ENCODE measurements at places on chromosomes 3 and 15.

DNA sequence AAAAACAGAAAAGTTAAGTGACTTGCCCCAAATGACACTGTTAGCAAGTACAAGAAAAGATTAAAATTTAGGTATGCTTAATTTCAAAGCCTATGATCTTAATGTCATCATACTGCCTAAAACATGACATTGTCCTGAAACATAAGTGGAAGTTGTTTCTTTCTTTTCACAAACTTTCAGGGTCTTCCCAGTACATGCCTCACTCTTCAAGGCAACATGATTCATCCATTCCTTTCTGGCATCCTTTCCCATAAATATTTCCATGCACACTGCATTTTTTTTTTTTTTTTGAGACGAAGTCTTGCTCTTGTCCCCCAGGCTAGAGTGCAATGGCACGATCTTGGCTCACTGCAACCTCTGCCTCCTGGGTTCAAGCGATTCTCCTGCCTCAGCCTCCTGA is 42.5 kb upstream of the KPNA4 start:
- DNase-seq = no peak

DNA sequence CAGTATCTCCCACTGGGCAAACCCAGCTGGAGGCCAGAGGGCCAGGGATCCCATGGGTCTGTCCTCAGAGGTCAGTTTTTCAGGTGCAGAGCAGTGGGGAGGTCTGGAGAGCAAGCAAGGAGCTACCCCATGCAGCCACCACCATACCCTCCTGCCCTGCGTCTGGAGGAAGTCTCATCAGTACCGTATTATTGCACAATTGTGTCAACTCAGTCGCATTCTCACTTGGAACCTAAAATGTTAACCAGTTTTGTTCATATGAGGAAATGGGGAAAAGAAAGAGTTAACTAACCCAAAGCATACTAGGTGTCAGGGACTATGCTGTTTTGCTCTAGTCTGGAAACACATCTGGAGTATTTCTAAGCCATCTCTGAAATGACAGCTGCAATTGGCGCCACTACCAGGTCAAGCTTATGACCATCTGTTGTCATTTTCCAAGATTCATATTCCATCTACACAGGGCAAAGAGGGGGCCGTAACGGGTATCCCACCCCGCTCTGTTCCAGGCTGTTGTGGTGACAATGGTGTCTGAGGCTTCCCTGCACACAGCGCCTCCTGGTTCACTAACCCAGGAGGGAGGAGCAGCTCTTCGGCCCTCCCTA is 16.9 kb upstream of the APBA2 start:
- DNase-seq = no peak

GRCh38 chr3:38086496-38086895 is 47.5 kb downstream of the DLEC1 start:
- no peak for DNase-seq

DNA sequence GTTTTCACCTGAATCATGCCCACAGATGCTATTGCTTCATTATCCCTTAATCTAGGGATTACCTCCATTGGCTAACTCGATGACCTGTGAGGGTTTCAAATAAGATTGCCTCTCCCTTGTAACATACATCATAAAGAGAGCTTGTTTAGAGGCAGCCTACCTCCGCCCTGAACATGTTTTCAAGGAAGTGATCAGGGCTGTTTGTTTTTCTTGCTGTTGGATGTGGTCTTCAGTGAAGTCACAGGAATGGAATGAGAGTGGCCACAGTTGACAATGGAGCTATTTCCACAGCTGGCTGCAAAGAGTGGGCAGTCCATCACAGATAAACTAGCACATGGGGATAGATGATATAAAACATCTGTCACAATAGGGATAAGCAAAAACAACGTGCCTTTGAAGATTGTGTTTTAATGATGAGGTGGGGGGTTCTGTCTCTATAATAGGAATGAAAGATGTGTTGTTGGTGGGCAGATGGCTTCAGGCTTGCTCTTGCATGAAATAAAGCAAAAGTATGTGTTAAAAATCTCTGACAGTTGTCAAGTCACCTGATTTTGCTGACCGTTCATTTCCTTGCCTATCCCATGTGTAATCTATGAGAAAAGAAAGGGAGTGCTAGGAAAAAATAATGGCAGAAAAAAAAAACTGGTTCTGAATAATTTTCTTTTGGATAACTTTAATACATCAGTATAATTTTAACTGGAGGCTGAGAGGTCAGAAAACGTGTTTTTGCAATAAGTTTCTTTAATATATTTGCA is 642.3 kb downstream of the RBMS3 start:
- peak; percentile 28 for DNase-seq

GRCh38 chr3:190008432-190008831 is 112.3 kb downstream of the P3H2 start:
- DNase-seq = no peak

DNA sequence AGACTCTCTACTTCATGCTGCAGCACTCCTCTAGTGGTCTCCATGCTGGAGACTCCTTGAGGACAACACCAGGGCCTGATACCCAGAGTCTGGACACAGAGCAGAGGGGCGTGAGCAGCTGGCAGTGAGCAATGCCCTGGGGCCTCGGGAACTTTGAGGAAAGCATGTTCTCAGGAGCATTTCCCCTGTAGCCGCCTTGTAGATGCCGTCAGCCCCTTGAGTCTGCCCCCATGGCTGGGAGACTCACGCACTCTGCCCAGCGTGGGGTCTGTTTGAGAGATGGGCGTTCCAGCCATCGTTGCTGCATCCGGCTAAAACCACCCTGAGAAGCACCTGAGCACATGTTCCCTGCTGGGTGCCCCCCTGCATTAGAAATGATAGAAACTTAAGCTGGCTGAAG is 56.8 kb downstream of the PLXNA1 start:
- no peak for DNase-seq

GRCh38 chr3:120449701-120450599 is 842 bp downstream of the FSTL1 start:
- no peak for DNase-seq

DNA sequence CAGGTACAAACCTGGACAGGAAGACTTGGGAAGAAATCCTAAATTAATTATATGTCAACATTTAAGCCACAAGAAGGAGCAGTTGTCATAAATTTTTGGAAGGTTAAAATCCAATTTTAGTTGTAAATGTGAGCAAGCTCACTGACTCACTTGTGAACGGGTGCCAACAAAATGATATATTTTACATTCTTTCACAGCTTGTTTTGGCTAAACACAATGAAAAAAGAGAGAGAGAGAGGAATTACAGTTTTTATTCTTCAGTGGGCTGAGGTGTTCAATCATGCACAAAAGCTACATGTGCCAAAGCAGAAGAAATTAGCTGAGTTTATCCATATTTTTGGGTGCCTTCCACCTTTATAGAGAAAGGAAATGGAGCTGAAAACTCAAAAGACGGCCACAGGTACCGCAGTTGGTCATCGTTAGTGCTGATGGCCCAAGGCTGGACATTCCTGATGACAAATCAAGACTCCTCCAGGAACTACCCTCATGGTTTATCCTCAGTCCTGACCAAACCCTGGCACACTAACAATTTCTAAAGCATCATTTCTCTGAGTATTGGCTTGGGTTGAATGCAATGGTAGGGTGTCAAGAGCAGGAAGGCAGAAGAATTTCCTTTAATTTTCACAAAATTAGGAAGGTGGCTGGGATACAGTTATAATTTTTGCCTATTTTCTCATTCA is 37.6 kb upstream of the WNT5A start:
- no peak for DNase-seq

DNA sequence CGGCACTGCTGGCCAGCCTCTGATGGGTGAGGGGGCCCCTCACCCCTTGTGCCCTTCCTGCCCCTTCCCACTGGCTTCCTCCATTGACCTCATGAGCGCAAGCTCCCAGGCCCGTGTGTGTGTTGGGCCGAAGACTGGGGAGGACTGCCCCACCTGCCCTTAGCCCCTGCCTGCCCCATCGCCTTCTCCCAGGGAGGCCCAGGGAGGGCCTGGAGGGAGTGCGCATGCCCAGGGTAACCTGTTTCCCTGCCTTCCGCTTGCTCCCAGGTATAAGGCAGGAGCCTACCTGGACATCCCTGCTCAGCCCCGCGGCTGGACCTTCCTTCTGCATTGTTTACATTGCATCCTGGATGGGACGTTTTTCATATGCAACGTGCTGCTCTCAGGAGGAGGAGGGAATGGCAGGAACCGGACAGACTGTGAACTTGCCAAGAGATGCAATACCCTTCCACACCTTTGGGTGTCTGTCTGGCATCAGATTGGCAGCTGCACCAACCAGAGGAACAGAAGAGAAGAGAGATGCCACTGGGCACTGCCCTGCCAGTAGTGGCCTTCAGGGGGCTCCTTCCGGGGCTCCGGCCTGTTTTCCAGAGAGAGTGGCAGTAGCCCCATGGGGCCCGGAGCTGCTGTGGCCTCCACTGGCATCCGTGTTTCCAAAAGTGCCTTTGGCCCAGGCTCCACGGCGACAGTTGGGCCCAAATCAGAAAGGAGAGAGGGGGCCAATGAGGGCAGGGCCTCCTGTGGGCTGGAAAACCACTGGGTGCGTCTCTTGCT is 8.8 kb downstream of the DLL4 start:
- DNase-seq = peak; percentile 41

DNA sequence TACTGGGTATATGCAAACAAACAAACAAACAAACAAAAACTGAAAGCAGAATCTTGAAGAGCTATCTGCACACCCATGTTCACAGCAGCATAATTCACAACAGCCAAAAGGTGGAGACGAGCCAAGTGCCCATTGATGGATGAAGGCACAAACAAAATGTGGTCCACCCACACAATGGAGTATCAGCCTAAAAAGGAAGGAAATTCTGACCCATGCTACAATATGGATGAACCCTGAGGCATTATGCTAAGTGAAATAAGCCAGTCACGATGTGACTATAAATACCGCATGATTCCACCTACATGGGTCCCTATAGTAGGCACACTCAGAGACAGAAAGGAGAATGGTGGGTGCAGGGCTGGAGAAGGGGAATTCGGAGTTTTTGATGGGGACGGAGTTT is 24.1 kb downstream of the XPC start:
- no peak for DNase-seq

- DNase-seq = peak; percentile 31
Measured at GRCh38 chr3:31695280-31696008, 162.7 kb downstream of the STT3B start.

GRCh38 chr3:129254536-129255230 is 5.3 kb downstream of the COPG1 start:
- no peak for DNase-seq

- DNase-seq = no peak
Measured at GRCh38 chr15:31954374-31955172, 75.7 kb upstream of the CHRNA7 start.

DNA sequence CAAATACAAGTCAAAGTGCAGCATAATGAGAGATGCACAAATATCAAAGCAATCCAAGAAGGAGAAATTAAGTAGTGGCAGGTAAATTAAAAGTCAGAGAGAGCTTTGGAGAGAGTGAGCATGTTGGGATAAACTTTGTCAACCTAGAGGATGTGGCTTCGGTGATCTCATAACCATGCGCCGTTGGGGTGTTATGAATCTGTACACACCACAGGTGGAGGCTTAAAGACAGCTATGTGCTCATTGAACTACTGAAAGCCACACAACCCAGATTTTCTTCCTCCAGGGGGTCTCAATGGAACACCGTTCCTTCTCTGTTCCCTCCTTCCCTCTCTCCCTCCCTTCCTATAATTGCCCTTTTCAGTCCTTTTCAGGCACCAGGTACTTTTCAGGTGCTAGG is 52.0 kb downstream of the SUCNR1 start:
- DNase-seq = no peak

DNA sequence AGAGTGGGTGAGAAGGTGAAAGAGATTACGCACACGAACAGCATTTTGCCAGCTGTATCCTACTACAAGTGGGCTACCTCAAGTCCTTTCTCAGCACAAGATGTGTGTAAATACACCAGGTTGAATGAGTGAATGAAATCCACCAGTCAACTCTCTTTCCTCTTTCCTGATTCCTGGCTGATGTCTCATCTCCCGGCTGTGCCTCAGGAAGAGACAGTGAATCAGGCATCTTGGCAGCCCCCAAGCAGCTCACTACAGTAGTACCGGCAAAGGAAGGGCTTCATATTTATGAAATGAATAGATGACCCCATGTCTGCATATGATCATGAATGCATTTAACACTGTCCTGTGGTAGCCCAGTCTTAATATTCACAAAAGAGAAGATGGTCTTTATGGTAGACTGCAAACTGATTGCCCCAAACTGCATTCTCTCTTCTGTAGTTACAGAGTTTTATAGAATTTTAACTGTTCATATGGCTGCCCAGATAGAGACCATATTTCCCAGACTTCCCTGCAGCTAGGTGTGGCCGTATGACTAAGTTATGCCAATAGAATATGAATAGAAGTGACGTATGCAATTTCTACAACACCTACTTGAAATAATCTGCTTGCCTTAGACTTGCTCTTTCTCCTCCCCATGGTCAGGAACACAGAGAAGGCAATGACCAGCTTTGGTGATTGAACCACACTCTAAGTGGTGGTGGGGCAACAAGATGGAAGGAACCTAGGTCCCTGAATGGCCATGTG is 22.7 kb downstream of the MGLL start:
- DNase-seq = peak; percentile 57

DNA sequence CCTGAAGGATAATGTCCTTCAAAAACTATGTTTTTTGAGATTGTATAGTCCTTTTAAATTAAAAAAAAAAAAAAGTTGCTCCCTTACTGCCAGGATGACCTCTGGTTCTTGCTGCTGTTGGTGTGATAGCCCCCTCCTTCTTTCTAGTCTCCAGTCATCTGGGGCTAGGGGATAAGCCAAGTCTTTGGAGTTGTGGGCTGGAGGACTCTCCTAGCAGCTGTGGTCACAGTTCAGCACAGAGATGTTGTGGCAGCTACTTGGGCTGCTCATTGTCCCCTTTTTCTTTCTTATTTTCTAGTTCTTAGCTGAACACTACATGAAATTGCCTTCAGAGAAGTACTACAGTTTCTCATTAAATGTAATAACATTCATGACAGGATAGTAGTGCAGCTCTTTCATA is 39.2 kb upstream of the APH1B start:
- no peak for DNase-seq

- DNase-seq = no peak
Measured at GRCh38 chr3:156632601-156633000, 41.8 kb upstream of the TIPARP start.

GRCh38 chr3:129418041-129418973 is 10.1 kb downstream of the EFCAB12 start:
- no peak for DNase-seq
